ENCODE measurements at places on chromosomes 4 and X.

DNA sequence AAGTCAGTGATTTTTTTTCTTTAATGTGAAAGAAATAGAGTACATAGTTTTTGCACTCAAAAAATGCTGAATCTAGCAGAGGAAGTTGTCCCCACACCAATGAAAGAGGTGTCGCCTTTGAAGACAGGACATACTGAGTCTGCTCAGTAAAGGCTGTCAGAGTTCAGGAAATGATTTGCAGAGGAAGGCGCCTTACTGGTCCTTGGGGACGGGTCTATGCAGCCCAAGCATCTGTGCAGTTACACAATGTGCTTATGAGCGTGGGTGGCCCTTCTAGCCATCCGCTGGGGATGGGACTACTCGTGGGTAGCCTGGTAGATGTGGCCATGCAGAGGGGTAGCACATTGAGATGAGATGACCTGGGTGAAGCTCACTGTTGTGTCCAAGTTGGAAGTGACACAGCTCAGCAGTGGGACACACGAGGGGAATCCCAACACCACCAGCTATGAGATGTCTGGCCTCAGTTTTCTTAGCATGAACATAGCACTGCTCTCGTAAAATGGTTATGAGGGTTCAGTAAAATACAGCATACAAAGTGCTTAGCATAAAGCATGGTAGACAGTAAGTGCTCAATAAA, 116.5 kb upstream of the RBPJ start:
- no peak for DNase-seq

- no peak for DNase-seq
Observed at GRCh38 chr4:169254546-169254983, 16.2 kb downstream of the SH3RF1 start.

DNA sequence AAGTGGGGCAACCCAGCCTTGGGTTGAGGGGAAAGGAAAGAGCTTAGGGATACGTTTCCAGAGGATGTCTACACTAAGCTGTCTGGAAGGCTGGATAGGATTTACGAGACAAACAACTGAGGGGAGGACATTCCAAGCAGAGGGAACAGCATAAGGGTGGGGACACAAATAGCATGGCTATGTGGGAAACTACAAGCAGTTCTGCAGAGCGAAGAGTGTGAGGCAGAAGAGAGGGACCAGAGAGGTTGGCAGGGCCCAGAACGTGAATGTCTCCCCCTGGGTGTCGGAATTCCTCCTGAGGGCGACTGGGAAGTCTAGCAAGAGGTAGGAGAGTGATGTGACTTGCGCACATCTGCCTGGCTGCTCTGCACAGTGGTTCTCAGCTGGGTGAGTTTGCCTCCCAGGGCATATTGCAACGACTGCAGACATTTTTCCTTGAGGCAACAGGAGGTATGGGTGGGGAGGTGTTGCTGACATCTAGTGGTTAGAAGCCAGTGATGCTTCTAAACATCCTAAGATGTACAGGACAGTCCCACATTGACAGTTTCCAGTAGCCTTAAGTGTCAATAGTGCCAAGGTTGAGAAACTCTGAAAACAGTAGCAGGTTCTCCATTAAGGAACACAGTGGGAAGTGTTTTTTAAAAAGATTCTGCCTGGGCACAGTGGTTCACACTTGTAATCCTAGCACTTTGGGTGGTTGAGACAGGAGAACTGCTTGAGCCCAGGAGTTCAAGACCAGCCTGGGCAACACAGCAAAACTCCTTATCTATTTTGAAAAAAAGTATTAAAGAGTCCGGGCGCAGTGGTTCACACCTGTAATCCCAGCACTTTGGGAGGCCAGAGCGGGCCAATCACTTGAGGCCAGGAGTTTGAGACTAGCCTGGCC, 9.2 kb downstream of the NDUFA1 start:
- DNase-seq: no peak

GRCh38 chr4:169279108-169279507, 8.4 kb upstream of the SH3RF1 start:
- no peak for DNase-seq

DNA sequence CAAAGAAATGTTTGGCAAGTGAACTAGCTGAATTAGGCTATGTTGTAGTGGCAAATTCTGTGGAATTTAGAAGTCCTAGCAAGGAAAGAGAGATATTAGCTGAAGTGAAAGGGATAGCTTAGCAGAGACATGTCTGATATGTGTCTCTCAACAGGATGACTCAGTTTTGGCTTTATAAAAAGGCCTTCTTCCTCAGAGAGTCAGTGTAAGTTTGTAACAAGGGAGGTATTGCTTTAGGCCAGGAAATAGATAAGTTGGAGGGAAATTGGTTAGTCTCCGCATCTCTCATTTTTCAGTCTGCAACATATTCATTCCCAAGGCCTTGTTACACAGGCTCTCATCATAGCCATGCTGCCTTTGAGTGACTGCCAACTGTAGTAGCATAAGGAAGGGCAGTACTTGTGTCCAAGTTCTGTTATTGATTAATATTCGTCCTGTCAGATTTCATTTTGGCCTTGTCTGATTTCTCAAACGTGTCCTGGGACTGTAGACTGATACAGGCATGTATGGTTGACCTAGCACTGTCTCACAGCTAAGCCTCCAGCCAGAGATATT, 4.0 kb downstream of the TMEM164 start:
- no peak for DNase-seq

- no peak for DNase-seq
Observed at GRCh38 chr4:86521373-86521969, 72.6 kb upstream of the PTPN13 start.

GRCh38 chr4:2298532-2298991, 36.7 kb upstream of the MXD4 start:
- DNase-seq: no peak

GRCh38 chr4:65924843-65925242, 254.6 kb upstream of the EPHA5 start:
- no peak for DNase-seq

- no peak for DNase-seq
Observed at GRCh38 chrX:45868425-45868824, 667.7 kb upstream of the DIPK2B start.

GRCh38 chr4:6917461-6918271, 8.0 kb downstream of the TBC1D14 start:
- no peak for DNase-seq

DNA sequence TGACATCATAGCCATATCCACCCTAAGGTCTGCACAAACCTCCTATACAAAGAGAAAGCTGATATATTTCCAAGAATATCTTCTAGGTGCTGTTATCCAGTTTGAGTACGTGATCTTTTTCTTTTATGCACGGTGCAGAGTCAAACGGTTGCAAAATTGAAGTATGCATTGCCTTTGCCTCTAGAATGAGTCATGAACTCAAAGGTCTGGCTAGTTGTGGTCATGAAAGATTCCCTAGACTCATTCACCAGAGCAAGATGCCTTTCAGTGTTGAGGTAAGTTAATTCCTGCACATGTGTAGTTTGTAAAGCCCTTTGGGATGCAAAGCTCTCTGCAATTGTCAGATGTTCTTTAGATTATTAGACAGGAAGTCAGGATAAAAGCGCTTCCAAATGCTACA, 704.4 kb downstream of the PCDH19 start:
- no peak for DNase-seq

- no peak for DNase-seq
Observed at GRCh38 chr4:171473155-171473554, 340.0 kb upstream of the GALNTL6 start.

DNA sequence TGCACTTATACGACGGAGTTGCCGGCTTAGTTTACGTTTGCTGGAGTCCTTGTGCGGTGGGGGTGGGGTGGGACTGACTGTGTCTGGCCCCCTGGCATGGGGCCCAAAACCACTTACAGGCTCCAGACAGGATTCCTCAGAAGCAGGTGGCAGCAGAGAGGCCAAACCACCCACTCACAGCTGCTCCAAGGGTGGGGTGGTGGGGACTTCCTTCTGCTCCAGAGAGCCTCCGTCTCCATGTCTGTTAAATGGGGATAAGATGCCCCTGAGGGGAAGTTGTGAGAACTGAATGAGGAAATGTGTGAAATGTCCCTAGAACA, 36.7 kb downstream of the PSAPL1 start:
- DNase-seq: no peak

GRCh38 chr4:138961129-138961528, 54.5 kb upstream of the NOCT start:
- no peak for DNase-seq

DNA sequence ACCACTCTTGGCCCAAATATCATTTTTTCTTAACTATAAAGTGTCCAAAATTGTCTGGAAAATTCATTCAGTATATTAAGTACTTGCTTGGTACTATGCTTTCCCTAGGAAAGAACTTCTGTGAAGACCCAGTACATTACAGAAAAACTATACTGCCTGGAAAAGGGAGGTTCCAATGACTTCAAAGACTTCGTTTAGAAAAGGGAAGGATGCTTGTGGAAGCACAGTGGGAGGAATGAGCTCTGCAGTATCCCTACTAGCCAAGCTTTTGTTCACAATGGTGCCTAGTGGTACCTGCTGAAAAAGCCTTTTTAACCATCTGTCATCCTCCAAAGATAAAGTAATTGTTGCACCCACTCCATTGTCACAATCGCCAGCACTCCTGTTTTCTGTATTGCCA, 7.2 kb downstream of the TEC start:
- DNase-seq: no peak

GRCh38 chr4:98994474-98995182, 893 bp upstream of the METAP1 start:
- DNase-seq: no peak

DNA sequence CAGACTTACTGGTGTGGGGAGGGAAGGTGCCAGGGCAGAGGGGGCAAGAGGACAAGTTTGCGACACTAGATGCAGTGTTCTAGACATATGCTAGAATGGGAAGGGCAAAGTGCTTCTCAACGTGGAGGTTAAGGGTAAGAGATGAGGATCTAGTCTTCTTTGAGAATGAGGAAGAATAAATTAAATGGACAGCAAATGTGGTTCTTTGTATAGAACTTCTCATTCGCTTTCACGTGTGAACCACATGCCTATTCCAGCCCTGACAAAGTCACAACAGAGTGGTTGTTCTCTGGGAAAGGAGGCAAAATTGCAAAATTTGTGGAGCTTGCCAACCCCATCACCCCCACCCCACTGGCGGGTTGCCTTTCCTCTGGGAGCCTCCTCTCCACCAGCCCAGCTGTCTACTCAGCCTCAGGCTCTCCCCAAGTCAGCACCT, 1.5 kb upstream of the ANXA5 start:
- DNase-seq: no peak

GRCh38 chr4:26907731-26908599, 47.3 kb downstream of the STIM2 start:
- no peak for DNase-seq

- no peak for DNase-seq
Observed at GRCh38 chr4:77176640-77177039, 19.6 kb downstream of the CCNG2 start.

DNA sequence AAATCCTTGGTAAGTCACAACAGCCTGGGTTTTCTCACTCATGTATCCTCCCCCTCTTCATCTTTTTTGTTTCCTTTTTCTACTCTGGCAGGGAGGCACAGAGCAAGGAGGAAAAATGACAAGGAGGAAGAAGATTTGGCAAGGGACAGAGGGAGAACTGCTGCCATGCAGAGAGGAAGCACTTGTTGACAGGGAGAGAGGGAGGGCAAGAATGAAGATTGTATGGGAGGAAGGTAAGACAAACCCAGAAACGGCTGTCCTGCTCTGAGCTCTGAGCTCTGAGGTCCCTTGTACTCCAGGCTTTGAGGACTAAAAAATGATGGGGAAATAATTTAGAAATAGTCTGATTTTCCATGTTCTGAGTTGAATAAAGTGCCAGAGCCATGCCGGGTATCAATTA, 123.9 kb downstream of the DCHS2 start:
- no peak for DNase-seq

- DNase-seq: no peak
Observed at GRCh38 chr4:114217150-114217817, 237.8 kb upstream of the ARSJ start.

GRCh38 chr4:17276776-17277175, 235.1 kb downstream of the QDPR start:
- no peak for DNase-seq

GRCh38 chr4:15535599-15535998, 65.9 kb downstream of the CC2D2A start:
- DNase-seq: no peak

GRCh38 chr4:169854090-169854489, 96.3 kb upstream of the HPF1 start:
- DNase-seq: no peak

- DNase-seq: no peak
Observed at GRCh38 chrX:109873983-109874382, 128.9 kb upstream of the TMEM164 start.

DNA sequence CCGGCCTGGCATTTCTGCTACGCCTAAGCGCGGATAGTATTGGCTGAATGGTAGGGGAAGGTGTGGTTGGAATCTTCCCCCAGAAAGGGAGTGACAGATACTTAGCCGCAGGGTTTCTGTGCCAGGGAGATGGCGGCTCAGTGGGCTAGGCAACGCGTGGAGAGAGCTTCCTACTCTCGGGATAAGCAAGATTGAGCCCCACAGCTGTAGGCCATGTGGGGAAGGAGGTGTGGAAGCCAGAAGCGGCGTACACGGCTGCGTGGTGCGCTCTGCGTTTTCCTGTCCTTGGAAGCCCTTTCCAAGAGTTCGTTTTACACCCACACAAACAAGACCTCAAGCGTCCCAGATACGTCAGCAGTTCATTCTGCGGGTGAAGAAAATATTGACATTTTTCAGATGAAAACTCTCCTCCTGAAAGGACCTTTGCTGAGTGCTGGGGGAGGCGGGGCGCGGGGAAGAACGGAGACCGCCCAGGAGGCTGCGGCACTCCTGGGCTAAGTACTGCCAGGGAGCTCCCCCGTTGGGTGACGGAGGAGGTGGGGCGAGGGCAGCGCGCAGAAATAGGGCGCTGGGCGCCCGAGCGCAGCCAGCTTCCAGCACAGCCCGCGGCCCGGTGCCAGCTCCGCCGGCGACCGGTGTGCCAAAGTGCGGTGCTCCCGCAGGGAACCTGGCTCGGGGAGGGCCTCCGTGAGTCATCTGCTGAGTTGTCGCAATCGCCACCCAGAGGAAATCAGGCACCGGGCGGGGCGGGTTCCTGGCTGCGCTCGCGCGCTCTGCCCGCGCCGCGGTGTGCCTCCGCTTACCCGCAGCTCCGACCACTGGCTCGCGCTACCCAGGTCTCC, at the start of gene GPAT3:
TSS of gene GPAT3 (plus strand) at position 589 of the 842 bp plus-strand sequence. CDS start 515 bp downstream, outside the sequence.
- peak; percentile 34 for DNase-seq

DNA sequence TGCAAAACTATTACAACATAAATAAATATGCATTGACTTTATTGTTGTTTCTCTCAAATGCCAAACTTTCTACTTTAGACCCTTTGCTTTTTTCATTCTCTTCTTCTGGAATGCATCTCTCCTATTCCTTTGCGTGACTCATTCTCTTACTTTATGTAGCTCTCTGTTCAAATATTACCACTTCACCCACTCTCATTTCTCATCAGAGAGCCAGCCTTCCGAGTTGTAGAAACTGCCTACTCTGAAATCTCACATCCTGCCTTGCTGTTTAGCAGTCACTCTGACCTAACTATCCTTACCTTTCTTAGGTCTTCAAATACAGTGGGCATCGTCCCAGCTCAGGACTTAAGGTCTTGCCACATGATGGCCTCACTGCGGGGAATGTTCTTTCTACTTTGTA, 143.5 kb downstream of the GALNTL6 start:
- DNase-seq: no peak

GRCh38 chrX:6738518-6739470, 203.9 kb upstream of the VCX3A start:
- no peak for DNase-seq

Measured in stimulated activated CD8-positive, alpha-beta memory T cell treated with anti-CD3 and anti-CD28 coated beads, Interleukin-15, amount 100 ng/mL, for 4 hours (primary cell).